NCI-H2029 treated with DMSO at 0.1 percent for 48 hours (cell line): ENCODE measurements at places on chromosomes 1 and 21.
A peak's percentile ranks its signal among the peaks of the same experiment; 100 is the strongest.

DNA sequence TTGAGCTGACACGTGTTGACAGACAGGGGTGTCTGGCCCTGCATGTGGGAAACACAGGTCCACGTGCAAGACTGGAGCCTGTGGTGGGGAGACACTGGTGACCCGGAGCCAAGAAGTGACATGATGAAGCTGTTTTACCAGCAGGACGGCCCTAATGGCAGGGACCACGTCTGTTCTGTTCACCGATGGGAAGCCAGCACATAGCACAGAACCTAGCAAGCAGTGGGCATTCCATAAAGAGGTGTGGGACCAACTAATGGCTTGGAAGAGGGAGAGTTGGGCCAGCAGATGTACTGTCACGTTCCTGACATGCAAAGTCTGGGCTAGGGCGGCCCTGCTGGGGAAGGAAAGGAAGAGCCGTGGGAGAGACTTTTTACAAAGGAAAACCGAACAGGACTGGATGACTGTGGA, 15.3 kb downstream of the NAV1 start:
- DNase-seq, result no peak

DNA sequence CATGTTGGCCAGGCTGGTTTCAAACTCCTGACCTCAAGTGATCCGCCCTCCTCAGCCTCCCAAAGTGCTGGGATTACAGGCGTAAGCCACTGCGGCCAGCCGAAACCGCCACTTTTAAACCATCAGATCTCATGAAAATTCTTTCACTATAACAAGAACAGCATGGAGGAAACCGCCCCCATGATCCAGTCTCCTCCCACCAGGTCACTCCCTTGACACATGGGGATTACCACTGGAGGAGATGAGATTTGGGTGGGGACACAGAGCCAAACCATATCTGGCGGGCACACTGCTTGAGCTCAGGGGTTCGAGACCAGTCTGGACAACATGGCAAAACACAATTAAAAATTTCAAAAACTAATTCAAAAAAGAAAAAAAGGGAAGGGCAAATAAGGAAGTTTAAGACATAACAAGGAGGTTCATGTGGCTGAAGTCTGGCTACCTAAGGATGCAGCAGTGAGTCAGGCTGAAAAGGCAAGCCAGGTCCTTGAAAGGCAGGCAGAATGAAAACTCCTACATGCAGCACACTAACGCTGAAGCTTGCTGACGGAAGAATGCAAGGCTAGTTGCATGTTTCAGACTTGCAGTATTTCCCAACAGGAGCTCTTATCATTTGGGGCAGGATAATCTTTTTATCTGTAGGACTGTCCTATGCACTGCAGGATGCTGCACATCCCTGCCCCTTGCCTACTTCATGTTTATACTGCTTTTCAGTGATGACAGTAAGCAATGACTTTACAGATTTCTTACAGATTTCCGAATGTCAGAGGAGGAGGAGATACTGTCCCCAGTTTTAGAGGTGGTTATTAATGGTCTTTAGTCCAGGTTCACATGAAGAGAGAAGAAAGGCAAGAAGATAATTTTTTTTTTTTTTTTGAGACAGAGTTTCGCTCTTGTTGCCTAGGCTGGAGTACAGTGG, 49.3 kb downstream of the FBXO42 start:
- no peak for DNase-seq

DNA sequence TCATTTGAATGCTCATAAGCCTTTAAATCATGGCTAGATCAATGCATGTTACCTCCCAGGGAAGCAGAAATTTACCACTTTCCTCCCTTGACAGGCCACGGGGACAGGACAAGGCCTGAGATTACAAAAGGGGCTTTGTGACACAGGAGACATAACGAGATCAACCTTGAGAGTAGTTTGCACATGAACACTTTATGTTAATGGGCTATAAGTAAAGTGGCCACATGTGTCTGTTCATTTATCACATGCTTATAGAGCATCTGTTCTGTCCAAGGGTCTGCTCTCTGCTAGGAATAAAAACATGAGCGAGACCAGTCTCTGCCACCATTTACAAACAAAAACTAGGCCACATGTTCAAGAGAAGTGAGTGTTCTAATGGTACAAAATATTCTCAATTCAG, 144.1 kb upstream of the C8B start:
- DNase-seq, result no peak

DNA sequence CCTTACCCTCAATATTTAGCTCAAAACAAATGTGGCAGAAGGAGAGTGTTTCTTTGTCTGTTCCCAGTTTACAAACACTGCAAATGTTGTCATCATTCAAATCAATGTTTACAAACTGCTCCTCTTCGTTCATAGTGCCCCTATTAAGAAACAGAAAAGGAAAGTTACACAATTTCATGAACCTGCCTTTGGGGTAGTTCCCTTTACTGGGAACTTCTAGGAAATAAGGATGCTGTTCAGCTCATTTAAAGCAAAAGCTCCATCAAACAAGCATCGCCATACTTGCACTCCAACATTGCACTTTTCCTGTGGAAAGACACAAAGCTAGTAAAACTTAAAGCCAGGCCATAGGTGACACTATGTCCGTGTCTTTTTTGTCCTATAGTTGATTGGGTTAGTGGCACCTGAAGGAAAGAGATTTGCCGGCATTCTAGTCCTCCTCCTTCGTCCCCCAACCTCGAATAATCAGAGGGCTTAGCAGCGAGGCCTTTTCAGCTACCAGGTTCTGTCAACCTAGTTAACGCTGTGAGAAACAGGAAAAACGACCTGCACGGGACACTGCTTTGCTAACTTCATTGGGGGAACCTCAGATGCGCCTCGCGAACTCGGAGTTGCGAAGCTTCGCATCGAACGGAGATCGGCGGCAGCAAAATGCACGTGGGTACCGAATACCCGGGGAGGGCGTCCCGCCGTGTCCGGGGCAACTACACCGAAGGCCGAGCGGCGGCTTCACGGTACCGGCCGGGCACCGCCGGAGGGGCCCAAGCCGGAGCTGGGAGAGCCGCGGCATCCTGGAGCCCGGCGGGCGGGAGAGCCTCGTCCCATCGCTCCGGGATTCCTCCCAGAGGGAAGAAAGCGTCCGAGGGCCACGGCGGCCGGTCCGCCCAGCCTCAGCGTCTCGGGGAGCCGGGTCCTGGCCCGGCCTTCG, 706 bp downstream of the C21orf91 start:
- no peak for DNase-seq

DNA sequence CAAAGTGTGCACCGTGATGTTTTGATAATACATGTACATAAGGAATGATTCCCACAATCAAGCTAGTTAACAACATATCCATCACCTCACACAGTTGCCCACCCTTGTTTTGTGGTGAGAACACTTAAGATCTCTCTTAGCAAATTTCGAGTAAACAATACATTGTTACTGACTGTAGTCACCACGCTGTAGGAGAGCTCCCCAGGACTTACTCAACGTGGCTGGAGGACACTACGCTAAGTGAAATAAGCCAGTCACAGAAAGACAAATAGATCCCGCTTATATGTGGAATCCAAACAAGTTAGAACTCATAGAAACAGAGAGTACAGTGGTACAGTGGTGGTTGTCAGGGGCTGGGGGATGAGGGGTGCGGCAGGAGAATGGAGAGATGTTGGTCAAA, 24.8 kb downstream of the GPR137B start:
- no peak for DNase-seq

GRCh38 chr1:177858332-177858821, 111.5 kb downstream of the SEC16B start:
- DNase-seq, result peak; percentile 45

DNA sequence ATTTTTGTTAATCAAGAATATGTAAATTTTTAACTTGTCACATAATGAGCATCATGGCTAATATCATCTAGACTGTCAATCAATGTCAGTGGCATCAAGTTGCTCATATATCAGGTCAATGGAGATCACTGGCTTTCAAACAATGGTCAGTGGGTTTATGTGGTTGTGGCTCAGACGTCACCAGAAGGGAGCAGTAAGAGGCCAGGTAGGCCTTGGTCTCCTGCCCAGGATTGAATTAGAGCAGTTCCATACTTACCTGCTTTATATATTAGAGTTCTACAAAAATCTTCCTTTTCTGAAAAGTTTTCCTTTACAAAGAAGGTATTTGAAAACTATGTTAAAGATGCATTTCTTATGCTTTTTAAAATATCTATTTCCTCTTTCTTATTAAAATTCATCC, 206.3 kb upstream of the B3GALT2 start:
- no peak for DNase-seq

GRCh38 chr1:53328541-53329499, 950 bp upstream of the LRP8 start:
- DNase-seq, result no peak

GRCh38 chr1:232566093-232566492, 63.8 kb downstream of the SIPA1L2 start:
- DNase-seq, result no peak

GRCh38 chr1:157429601-157430240, 122.6 kb downstream of the FCRL5 start:
- DNase-seq, result no peak

DNA sequence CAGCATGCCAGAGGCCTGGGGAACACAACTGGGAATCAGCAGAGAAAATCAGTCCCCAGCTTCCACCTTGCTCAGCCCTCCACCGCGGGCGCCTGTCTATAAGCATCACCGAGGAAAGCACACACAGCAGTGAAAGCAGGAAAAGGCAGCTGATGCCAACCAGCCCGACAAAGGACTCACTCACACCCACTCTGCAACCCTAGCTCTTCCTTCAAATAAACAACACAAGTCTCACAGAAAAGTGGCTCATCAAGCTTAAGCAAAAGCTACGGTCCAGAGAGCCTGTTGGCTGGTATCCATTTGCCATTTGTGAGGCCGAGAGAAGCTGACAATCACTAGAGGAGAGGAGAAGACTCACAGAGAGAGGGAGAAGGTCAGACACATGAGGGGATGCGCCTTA, 27.1 kb downstream of the MRAP start:
- peak; percentile 45 for DNase-seq

DNA sequence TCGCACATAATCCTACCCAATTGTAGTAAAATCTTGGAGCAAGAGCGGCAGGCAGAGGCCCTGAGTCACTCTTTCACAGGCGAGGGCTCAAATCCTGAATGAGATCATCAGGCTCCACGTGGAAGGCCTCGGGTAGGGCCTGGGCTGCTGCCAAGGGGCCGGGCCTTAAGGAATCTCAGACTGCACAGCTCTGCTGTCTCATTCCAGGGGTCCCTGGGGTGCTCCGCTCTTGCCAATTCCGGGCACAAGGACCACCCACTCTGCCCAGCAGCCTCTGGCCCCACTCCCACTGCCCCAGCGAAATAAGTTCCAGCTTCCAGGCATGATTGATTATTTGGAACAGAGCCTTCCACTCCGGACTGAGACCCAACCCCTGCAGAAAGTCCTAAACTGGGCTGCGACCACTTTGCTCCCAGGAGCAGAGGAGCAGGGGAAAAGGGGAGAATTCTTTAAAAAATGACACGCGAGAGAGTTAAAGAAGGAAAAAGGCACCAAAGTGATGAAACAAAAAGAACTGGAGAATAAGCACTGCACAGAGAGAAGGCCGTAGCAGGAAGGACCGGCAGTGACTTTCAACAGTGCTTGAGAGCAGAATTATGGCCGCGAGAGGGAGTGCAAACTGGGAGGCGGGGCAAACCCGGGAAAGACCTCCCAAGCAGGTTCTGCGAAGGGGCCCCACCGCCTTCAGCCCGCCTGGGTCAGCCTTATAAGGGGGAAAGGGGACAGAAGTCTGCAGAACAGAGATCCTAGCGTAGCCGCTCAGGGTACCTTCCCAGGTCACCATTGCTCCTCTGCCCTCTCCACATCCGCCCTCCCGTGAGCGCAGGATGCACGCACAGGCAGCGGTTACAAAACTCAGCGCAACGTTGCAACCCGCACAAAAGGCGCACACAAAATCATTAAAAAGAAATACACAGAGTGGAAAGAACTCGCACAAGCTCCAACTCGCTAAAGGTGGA, 2.0 kb downstream of the ADAMTS1 start:
- no peak for DNase-seq

DNA sequence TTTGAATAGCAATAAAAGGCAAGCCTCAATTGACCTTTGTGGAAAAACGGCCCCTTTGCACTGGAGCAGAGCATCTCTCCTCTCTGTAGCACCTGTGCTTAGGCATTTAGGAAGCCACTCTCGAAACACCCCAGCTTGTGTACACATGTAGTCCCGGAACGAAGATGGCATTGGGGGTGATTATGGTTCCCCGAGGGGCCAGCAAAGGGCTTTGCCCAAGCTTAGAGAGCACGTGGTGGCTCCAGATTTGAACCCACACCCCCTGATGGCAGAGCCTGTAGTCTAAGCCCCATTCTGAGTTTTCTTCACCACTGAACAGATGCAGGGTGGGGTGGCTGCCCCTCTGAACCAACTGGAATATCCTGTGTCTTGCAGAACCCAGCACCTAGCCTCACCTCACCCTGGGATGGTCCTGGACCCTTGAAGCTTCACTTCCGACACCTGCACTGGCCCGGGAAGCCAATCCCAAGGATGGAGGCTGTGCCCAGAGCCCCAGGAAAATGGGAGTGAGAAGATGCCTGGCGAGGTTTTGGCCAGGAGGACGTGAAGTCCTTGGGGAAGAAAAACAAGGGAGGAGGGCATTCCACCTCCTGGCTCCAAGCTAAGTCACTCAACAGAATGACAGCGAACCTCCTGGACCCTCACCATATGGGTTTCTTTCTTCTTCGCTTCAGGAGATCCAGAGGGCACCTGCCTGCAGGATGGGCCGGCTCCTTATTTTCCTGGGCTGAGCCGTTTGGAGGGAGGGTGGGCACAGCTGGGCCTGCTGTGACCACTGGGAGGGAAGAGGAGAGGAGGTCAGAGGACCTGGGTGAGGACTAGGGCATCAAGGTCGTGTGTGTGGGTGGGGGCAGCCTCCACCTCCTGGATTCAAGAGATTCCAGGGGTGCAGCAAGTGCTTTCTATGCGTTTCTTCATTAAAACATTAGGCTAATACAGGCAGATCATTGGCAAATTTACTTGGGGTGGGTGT, 37.7 kb downstream of the IGFN1 start:
- no peak for DNase-seq

DNA sequence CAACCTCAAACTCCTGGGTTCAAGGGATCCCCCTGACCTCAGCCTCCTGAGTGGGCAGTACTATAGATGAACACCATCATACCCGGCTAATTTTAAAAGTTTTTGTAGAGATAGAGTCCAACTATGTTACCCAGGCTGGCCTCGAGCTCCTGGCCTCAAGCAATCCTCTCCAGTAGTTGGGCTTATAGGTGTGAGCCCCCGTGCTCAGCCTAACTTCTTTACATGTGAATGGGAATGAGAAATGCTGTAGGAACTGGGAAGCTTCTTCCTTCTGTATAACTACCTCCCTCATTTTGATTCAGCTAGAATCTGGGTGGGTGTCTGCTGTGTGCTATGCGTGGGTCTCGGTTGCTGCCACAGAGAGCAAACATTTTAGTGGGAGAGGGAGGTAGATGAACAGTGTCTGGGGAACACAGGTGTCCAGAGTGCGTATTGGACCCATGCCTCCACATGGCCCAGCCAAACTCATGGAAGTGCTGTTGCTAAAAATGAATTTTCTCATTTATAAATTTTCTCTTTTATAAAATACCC, 150.6 kb downstream of the NOS1AP start:
- no peak for DNase-seq

- DNase-seq, result no peak
These were observed 13.1 kb downstream of the ATP13A2 start for GRCh38 chr1:16998589-16998988.

DNA sequence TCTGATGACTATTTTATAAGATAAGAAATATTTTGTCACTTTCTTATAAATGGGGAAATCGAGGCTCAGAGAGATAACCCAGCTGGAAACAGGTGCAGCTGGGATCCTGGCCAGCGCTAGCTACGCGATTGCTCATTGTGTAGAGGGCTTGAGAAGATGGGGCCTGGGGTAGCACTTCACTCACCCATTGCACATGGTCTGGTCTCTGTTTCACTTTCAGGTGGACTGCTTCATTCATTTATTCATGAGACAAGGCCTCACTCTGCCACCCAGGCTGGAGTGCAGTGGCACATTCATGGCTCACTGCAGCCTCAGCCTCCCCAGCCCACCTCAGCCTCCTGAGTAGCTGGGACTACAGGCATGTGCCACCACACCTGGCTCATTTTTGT, 23.8 kb downstream of the UBE4B start:
- peak; percentile 81 for DNase-seq
